ENCODE measurements at places on chromosomes 4 and X.
A peak's percentile ranks its signal among the peaks of the same experiment; 100 is the strongest.

- DNase-seq: no peak
Measured at GRCh38 chrX:136039968-136040367, 54.7 kb downstream of the SLC9A6 start.

DNA sequence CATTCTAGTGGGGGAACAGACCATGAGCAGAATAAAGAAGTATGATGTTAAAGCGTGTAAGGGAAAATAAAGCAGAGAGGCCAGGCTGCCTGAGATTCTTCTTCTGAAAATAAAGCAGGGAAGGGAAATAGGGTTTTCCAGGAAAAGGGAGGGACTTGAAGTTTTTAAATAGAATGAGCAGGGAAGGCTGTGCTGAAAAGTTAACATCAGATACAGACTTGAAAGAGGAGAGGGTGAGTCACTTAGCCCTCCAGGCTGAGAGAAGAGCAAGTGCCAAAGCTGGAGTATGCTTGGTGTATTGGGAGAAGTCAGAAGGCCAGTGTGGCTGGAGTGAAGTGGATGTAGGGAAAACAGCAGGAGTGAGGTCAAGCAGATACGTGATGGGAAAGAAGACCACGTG, 10.0 kb upstream of the PLK4 start:
- DNase-seq: peak; percentile 40

DNA sequence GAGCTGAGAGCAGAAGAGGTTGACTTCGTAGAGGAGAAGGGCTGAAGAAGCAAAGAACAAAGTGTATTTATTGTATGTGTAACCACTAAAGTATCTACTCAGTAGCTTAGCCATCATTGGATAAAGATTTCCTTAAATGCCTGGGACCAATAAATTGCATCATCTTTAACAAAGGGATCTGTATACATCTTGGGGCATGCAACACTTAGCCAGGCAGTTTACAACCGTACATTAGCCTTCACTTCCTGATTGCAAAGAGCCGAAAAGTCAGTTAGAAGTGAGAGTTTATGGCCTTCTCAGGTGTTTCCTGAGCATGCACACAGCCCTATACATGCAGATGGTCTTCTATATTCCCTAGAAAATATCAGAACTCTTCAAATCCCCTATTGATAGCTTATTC, 68.0 kb upstream of the MAGED1 start:
- no peak for DNase-seq

GRCh38 chr4:146890301-146890700, 55.4 kb downstream of the TTC29 start:
- DNase-seq: no peak

GRCh38 chr4:87620491-87620890, 12.2 kb downstream of the DSPP start:
- no peak for DNase-seq

- DNase-seq: no peak
Measured at GRCh38 chr4:154014407-154015321, 225.8 kb upstream of the SFRP2 start.

GRCh38 chr4:180512801-180513475, 1730.3 kb upstream of the TENM3 start:
- DNase-seq: no peak

GRCh38 chrX:69027181-69028005, 137.9 kb downstream of the PJA1 start:
- DNase-seq: no peak

DNA sequence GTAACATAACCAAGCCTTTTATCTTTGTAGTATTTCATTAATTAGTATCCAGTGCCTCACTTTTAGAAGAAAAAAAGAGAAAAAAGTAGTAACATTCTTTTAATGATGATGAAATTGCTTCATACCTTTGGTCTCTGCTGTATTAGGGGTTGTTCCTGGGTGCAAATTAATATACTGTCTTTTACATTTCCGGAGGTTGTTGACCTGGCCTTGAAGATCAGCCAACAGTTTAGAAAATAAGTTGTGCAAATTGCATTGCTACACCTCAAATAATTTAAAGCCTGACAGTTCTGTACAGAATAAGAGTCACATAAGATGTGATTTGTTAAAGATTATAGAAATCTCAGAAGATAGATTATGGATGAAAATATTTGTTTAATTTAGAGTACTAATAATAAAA, 3.8 kb downstream of the NFKB1 start:
- DNase-seq: no peak

DNA sequence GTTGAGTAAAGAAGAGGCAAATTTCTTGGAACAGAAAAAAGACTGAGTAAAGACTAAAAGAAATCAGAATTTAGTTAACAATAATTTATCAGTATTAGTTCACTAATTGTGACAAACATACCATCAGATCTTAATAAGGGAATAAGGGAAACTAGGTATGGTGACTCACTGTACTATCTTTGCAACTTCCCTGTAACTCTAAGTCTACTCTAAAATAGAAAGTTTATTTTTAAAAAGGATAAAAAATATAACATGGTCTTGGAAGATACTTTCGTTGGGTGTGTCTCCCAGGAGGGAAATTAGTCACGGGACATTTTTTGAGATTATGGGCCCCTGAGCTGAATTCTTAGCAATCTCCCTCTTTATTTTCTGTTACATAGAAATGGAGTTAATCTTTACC, 97.3 kb downstream of the EMCN start:
- no peak for DNase-seq

DNA sequence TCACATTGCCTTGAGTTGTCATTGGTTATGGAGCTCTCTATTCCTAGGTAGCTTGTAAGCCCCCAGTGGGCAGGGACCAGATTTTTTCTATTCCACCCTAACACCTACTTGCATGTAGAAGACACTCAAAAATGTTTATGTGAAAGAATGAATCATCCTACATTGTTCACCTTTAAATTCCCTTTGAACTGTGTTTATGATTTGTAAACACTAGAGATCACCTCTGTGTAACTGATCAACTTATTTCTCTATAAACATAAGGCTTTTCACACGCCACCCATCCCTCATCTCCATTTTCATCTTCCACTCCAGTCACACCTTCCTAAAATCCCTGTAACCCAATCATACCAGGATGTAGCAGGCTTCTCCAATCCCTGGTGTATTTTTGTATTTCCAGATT, 142.6 kb upstream of the LEF1 start:
- no peak for DNase-seq

- DNase-seq: no peak
Measured at GRCh38 chr4:144402176-144402575, 243.8 kb upstream of the HHIP start.

DNA sequence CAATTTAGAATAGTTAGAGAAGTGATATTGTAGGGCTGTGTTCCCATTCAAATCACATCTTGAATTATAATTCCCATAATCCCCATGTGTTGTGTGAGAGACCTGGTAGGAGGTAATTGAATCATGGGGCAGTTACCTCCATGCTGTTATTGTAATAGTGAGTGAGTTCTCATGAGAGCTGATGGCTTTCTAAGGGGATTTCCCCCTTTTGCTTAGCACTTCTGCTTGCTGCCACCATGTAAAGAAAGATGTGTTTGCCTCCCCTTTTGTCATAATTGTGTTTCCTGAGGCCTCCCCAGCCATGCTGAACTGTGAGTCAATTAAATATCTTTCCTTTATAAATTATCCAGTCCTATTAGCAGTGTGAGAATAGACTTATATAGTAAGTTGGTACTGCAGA, 53.2 kb downstream of the LPAR4 start:
- DNase-seq: no peak

- no peak for DNase-seq
Measured at GRCh38 chr4:152308951-152309350, 226.9 kb downstream of the FBXW7 start.

GRCh38 chr4:84496331-84496705, 2.8 kb downstream of the NKX6-1 start:
- no peak for DNase-seq

DNA sequence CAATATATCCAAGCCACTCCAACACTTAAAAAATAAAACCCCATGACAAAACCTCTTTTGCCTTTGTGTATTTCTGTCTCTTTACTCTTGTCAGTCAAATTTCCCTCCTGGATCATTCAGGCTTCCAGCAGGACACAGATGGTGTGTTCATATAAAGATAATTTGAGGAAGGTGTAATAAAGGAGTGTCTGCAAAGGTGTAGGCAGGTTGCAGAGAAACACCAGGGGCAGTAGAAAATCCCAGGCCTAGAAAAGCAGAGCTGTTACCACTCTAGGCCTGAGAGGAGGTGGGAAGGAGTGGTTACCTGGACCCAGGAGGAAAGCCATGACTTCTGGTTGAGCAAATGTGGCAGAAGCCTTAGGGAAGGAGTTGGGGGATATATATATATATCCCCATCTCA, 28.8 kb downstream of the CHRNA9 start:
- no peak for DNase-seq

- DNase-seq: peak; percentile 45
Measured at GRCh38 chr4:78325271-78326157, 226.1 kb upstream of the ANXA3 start.

DNA sequence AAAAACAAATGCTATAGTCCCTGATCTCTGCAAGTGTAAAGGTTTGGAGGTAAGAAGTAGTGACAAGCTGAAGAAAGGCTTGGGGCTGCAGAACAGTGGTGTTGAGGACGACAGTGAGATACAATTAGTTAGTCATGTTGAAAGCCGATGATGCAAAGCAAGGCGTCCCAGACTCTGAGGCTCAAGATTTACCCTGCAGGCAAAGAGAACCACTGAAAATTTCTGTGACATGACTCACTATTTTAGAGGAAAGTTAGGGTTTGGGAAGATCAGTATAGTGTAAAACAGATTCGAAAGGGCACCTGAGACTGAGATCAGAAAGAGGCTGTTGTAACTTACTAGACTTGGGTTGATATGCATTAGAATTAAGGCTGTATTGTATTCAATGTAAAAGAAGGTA, 281.3 kb upstream of the FTHL17 start:
- DNase-seq: peak; percentile 41

DNA sequence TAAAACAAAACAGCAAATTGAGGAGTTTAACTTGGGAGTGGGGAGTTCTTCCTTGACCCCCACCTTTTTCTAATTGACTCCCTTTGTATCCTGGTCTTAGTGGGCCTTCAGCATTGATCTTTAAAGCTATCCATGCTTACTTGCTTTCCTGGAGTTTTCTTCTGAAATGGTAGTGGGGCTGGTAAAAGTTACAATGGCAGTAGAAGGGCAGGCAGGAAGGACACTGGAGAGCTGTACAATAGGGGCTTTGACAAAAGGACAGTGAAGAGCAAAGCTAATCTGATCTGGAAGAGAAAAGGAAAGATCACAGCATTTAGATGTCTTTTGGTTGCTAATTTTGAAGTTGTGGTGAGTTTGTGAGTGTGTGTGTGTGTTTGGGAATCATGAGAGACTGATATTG, 111.5 kb downstream of the MID1 start:
- no peak for DNase-seq

DNA sequence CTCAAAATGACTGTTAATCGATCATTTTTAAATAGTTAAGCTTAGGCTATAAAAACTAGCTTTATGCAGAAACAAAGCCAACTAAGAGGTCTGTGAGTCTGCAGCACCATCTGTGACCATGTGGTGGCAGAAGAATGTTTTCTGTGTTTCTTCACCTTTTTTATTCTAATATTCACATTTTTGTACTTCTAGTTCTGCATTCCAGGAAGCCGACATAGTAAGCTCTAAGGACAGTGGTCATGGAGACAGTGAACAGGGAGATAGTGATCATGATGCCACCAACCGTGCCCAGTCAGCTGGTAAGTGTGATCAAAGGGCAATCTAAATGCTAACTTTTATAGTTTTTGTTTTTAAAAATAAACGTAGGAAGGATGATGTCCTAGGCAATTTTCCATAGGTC, 5.6 kb downstream of the PCDH10 start:
- no peak for DNase-seq

- peak; percentile 94 for DNase-seq
Measured at GRCh38 chr4:161936625-161937550, 226.9 kb downstream of the FSTL5 start.

DNA sequence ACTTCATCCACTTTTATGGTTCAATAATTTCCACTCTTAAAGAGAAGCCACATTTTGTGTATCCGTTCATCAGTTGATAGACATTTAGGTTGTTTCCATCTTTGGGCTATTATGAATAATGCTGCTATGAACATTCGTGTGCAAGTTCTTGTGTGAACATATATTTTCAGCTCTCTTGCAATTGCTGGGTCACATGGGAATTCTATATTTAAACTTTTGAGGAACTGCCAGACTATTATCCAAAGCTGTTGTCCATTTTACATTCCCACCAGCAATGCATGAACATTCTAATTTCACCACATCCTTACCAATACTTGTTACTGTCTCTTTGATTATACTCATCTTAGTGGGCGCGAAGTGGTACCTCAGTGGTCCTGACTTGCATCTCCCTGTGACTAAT, 61.9 kb downstream of the NR3C2 start:
- no peak for DNase-seq

DNA sequence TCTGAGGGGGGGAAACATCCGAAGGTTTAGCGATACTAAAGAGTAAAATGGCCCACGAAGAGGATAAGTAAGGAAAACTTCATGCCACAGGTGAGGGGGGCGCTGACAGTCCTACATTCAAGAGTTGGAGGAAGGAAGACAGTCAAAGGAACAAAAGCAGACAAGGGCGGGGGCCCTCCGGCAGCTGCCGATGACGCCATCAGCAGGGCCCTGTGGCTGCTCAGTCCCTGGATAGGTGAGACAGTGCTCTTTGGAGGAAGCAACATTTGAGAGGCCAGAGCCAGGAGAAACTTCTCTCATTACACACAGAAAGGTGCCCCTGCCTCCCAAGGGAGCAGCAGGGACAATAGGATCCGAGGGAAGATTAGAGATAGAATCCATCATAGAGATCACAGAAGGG, 41.5 kb downstream of the RAB40AL start:
- no peak for DNase-seq

- DNase-seq: peak; percentile 37
Measured at GRCh38 chr4:145293658-145294057, 113.3 kb upstream of the OTUD4 start.

GRCh38 chr4:129145222-129145730, 49.3 kb downstream of the C4orf33 start:
- DNase-seq: no peak

GRCh38 chr4:93186846-93187245, 641.7 kb upstream of the ATOH1 start:
- no peak for DNase-seq

GRCh38 chrX:52507331-52507730, 9.5 kb downstream of the XAGE1B start:
- no peak for DNase-seq

GRCh38 chrX:71216485-71216884, 6.5 kb upstream of the GJB1 start:
- DNase-seq: no peak

DNA sequence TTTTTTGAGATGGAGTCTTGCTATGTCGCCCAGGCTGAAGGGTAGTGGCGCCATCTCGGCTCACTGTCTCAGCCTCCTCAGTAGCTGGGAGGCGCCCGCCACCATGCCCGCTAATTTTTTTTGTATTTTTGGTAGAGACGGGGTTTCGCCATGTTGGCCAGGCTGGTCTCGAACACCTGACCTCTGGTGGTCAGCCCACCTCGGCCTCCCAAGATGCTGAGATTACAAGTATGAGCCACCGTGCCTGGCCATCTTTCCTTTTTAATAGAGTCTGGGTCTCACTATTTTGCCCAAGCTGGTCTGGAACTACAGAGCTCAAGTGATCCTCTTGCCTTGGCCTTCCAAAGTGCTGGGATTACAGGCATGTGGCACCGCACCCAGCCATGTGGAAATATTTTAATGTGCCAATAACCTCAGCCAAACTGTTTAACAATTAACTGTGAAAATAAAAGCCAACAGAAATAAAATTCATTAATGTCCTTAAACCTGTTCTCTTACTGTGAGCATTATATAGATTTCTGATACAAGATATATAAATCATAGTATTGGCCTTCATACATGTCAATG, 16.3 kb downstream of the PDS5A start:
- DNase-seq: no peak
